ENCODE measurements at places on chromosomes 5 and 9. TPM values are rescaled to one million over a fixed set of nuclear protein-coding genes. Genes with fewer than 3 reads are reported as not detected.

Gene KIAA1958
- total RNA-seq, result 6.3 TPM

Gene TTC23L
- 0.64 TPM for total RNA-seq

Gene C9
- total RNA-seq, result 0.41 TPM

Gene TLX3
- total RNA-seq, result not detected

DNA sequence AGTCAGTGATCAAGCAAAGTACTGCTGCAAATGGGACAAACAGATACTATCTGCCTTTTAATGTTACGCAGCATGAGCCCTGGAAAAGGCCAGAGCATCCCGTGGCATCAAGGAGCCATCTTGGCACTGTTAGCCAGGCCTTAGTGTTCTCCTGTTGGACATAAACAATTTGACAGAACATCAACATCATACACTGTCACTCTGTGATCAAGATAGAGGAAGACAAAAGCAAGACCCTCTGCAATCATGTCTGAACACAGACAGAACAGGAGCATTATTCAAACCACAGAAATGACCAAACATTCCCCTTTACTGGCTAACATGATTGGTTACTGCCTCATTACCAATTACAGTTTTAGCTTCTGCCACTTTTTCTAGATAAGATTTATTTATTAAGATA, 21.2 kb upstream of the ROPN1L start:
- H3K4me1 ChIP-seq, result peaks cover 9% of the 10 kb centered on the region
- no peak for DNase-seq
- peaks cover 79% of the 10 kb centered on the region for H3K36me3 ChIP-seq
- no peak overlapping the region for H3K27ac ChIP-seq
- H3K27me3 ChIP-seq, result no peaks in the 10 kb centered on the region

DNA sequence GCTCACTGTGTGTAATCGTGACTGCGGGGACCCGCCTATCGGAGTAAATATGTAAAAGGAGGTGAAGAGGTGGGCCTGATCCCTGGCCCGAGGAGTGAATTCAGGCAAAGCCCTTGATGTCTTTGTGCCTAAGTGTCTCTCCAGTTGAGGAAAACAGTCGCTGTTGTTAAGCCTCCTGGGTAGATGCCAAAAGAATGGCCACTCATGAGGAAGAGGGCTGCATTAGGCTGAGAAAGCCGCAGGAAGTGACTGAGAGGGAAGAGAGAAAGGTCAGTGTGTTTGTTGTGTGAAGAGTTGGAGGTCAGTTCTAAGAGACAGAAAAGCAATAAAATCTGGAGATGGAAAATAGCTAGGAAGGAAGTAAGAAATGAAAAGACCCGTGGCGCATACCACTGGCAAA, 35.8 kb upstream of the PIP5K1B start:
- no peak overlapping the region for H3K4me3 ChIP-seq
- DNase-seq, result no peak
- no peaks in the 10 kb centered on the region for H3K27me3 ChIP-seq
- no peak overlapping the region for H3K27ac ChIP-seq
- H3K4me1 ChIP-seq, result no peaks in the 10 kb centered on the region
